HTR-8/SVneo (cell line): ENCODE measurements at places on chromosomes 2 and 18.

DNA sequence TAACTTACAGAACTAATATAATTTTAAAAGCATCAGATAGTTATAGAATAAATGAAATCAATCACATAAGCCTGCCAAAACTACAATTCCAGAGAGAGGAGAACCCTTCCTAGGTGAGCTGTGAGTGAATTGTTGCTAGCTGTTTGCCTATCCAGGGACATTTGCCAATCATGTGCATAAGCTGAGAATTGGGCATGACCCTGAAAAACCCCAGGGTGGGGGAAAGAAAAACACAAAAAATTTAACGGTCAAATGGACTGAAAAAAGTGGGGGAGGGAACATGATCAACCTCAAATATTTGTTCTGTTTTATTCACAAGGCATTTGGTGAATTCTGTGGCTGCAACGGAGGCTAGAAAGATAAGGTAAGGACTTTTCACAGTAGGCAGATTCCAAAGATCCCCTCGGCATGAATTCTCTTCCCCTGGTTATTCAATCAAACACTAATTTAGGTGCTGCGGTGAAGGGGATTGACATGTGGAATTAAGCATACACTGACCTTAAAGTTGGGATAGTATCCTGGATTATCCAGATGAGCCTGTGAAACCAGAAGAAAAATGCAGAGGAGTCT lies 203.9 kb upstream of the RGPD4 start:
- no peak for DNase-seq

GRCh38 chr2:105875241-105875640 lies 130.5 kb downstream of the NCK2 start:
- DNase-seq: no peak

DNA sequence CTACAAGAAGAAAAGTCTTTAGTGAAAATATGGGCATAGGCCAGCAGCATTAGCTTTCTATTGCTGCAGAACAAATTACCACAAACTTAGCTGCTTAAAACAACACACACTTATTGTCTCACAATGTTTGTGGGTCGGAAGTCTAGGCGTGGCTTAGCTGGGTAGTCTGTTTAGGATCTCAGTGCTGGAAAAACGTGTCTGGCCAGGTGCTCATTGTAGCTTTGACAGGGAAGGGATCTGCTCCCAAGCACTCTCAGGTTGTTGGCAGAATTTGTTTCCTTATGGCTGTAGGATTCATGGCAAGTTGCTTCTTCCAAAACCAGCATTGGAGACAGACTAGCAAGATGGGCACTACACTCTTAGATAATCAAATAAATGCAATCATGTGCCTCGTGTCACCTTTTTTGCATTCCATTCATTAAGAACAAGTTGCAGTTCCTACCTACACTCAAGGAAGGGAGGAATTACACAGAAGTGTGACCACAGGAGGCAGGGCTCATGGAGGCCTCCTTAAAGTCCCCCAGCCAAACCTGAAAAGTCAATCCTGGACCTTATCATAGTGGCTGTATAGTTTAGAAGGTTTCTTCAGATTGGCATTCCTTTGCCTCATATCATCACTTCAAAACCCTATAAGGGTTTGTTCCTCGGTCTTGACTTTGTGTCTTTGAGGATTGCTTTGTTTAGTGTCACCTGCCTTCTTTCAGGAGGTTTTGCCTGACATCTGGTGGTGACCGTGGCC lies 17.3 kb downstream of the MRPL30 start:
- no peak for DNase-seq

DNA sequence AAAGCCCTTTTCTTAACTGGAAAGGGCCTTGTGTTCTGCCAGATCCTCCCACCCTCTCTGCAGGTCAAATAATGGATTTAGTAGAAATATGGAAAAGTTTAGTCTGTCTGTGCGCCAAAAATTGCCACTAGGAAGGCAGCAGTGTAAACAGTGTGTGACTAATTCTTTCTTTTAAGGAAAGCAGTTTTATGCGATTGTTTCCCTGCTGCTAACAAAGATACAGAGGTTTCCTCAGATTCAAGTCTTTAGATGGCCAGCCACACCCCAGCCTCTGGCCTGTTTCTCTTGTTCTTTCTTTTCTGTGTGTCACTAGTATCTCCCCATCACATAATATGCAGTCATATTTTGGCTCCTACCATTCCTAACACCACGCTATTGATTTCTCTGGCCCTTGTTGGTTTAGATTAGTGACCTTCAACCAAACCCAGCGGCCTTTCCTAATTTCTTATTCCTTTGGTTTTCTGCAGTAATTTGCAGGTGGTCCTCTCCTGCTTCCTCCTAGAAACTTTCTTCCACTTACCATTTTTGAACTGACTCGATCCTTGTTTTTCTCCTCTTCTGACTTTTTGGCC lies 157.4 kb downstream of the LTBP1 start:
- no peak for DNase-seq

- no peak for DNase-seq
These were observed 131.4 kb upstream of the MYCN start for GRCh38 chr2:15808944-15809343.

DNA sequence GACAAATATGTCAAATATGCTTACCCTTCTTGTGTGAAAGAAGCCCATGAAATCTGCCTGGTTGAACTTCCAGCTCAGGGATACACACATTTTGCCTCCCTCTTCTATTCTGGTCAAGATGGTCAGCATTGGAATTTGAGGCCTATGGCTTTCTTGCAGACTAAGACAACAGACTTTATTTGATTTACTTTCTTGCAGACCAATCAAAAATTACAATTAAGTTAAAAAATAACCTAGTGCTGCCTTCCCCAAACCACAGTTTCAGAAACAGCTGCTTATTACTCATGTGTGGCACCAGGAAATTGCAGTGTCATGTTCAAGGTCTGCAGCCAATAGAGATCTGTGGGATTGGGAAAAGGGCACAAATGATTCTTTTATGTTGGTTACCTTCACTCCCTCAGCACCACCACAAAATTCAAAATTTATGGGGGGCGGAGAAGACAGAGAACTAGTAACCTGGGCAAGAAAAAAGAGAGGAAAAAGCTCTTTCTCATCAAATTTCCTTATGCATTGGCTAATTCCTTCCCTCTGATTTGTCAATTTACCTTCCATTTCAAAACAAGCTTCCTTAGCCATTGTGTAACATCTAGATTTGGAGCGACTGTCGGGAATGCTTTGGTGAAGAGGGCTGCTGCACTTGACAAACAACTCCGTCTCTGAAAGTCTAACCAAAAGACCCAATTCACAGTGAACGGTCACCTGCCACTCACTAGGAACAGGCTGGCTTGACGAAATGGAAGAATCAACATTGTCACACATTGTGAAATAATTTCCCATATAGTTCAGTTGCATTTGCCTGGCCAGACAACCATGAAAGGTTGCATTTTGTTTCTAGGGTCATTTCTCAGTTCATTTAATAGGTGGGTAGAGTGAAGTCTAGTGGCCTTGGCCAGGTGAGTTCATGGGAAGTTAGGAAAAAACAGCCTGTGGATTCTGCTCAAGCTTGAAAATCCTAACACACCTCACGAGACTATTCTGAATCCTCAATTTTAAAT lies 100.4 kb upstream of the FZD5 start:
- DNase-seq: no peak
